Stimulated activated CD8-positive, alpha-beta memory T cell treated with anti-CD3 and anti-CD28 coated beads, Interleukin-7, amount 100 ng/mL, for 1 hour (primary cell): ENCODE measurements at places on chromosomes 2 and 18.

DNA sequence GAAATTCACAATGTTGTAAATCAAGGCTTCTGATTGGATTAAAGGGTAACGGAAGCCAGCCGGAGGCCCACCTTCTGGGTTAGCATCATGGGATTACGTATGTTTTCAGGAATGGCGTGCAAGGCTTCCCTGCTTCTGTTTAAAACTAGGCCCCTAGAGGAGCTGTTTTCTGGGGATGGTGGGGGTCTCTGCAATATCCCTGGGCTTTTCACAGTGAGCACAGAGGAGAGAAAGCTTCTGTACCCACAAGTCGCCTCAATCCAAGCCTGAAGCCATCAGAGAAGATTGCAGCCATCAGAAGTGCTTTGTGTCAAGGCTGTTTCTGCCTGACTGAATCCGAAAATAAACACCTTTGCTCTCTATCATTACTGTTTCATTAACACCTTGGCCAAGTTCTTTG lies 226.9 kb upstream of the SMIM21 start:
- no peak for DNase-seq

DNA sequence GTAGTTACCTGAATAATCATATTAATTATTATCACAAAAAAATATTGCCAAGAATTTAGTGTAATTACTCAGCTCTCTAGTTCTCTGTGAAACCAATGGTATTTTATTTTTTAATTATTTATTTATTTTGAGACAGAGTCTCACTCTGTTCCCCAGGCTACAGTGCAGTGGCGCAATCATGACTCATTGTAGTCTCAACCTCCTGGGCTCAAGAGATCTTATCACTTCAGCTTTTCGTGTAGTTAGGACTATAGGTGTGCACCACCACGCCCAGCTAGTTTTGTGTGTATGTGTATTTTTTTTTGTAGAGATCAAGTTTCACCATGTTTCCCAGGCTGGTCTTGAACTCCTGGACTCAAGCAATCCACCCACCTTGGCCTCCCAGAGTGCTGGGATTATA lies 440.4 kb upstream of the CDH20 start:
- DNase-seq: no peak

- DNase-seq: no peak
Measured at GRCh38 chr2:1010415-1010930, 59.8 kb downstream of the SNTG2 start.

GRCh38 chr2:123839326-123839725 lies 185.8 kb upstream of the CNTNAP5 start:
- no peak for DNase-seq

DNA sequence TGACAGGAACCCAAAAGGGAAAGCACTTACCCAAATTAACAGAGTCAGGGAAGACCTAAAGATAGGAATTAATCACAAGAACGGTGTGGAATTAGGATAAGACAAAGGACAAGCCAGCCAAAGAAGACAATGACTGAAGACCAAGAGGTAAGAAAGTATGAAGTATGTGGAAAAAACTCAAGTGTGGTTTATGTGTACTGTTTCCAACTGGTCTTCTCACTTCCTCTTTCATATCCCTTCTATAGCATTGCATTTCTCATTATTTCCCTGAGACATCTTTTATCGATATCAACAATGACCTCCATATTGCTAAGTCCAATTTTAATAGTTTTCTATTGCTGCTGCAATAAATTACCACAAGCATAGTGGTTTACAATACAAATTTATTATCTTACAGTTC lies 313.5 kb upstream of the SLC39A10 start:
- DNase-seq: no peak

GRCh38 chr2:33443274-33443829 lies 33.1 kb upstream of the RASGRP3 start:
- no peak for DNase-seq

- no peak for DNase-seq
Measured at GRCh38 chr2:136909777-136910176, 144.4 kb downstream of the THSD7B start.

DNA sequence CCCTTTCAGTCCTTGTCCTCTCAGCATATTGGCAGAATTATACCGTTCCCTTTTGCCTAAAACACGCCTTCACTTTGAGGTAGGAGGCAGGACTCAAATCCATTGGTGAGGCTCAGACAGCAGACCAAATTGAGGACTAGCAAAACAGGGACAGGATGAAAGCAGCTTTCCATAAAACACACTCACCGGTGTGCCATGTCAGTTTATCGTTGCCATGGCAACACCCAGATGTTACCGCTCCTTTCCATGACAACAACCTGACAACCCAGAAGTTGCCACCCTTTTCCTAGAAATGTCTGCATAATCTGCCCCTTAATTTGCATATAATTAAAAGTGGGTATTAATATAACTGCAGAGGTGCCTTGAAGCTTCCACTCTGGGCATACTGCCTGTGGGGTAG lies 730.4 kb downstream of the METTL4 start:
- no peak for DNase-seq

DNA sequence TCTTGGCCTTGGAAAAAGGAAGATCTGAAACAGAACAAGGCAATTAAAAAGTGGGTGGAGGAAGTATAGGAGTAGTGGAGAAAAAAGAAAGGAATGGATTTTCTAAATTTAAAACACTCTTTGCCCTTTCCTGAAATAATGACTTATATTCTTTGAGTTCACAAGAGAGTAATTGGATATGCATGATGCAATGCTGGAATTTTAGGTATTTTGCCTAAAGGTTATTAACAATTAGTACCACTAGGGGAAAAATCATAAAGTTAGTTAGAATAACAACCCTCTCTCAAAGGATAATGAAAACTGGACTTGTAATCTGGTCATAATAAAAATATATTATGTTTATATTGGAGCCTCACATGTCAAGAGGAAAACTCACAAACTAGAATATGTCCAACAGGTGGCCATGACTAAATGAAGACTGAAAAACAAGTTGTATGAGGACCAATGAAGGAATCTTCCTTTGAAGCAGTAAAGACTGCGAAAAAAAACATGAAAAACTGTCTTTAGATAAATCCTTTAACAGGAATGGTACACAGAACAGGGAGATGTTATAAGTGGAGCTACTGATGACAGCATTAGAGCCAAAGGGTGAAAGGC lies 281.8 kb downstream of the NCKAP5 start:
- DNase-seq: no peak

DNA sequence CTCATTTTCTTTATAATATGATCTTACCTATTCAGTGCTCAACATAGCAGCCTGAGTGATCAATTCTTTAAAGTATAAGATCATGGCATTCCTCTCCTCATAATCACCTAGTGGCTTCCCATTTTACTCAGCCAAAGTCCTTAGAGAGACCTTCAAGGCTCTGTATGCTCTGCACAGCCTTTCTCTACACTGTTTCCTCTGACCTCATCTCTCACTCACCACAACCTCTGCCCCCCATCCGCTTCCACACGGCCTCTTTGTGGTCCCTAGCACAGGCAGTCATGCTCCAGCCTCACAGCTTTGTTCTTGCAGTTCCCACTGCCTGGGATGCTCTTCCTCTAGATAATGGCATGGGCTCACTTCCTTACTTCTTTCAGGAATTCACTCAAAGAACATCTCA lies 109.2 kb downstream of the HIBCH start:
- DNase-seq: no peak

GRCh38 chr2:230268606-230269243 lies 43.2 kb downstream of the SP140 start:
- no peak for DNase-seq

GRCh38 chr2:128799284-128799552 lies 480.6 kb upstream of the HS6ST1 start:
- DNase-seq: no peak
